ENCODE measurements at places on chromosomes 5 and 9.

GRCh38 chr5:172612771-172613170, 28.3 kb upstream of the NEURL1B start:
- no peak for DNase-seq

DNA sequence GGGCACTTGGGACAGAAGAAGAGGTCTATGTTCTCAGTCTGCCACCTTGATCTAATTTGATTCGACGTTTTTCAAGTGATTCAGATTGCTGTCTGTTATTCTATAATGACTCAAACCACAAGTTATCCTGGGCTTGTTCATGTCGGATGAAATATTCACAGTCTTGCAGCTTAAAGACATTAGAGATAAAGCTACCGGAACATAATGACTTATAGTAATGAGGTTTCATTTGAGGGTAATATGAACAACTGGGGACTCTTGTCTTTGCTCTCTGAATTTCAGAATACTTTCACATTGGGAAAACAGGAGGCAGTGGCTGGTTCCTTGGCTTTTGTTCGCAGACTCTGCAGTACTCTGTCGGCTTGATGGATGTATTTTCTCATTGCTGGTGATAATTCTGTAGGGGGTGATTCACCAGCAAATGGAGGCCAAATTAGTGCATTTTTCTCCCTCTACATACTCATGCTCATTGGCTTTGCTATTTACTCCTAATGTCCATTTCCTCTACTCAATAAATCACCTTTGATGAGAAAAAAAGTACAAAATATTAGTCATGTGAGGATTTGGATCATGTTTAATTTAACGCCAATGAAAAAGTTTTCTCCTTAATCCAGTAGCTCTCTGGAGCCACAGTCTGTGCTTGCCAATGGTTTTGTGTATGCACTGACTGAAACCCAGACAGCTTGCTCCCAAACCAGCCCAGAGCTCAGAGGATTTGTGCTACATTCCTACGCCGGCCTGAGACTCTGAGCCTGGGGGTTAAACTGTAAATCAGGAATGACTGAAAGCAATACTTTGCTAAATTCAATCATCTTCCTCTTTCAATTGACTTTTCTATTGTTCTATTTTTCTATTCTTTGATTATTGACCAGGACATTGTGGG, 154.7 kb upstream of the ANKH start:
- no peak for DNase-seq

GRCh38 chr9:130810609-130811136, 24.4 kb upstream of the ABL1 start:
- no peak for DNase-seq

GRCh38 chr9:111411266-111411665, 72.9 kb downstream of the ECPAS start:
- DNase-seq = no peak

DNA sequence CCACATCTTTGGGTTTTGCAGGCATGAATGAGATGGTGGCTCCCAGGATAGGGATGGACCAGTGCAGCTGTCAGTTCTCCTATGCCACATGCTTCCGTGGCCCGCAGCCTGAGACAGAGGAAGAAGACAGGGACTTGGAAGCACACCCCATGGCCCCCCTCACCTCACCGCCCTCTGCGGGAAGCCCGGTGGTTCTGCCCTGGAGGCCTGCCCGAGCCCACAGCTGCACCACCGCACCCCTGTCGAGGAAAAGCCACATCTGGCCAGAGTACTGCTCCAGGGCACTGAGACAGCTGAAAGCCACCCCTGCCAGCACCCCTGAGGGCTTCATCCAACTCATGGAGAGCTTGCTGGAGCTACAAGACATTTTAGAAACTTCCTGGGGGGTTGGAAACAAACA, 7.6 kb upstream of the TRMT10B start:
- DNase-seq = no peak

DNA sequence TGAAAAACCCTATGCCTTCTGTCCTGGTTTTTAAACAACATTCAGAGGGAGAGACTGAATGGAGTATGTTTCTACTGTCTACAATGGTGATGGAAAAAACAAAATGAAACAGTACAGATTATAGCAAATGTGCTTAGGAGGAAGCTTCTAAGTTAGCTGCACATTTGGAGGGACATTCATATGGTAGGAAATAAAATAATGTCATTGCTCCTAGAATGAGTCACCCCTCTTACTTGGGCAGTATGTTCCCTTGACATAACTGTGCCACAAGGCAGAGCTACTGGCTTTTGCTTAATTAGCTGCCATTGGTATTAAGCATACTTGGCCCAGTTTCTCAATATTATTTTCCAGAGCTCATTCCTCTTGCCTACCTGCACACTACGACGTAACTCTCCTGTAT, 128.9 kb downstream of the GDNF start:
- no peak for DNase-seq

- DNase-seq = no peak
Measured at GRCh38 chr9:77092536-77092935, 73.1 kb downstream of the FOXB2 start.

Data from GOT3 (cell line).